ENCODE measurements at places on chromosomes 2 and 18. TPM values are rescaled to one million over a fixed set of nuclear protein-coding genes. Genes with fewer than 3 reads are reported as not detected.

Gene SLC40A1
- 5.2 TPM for total RNA-seq

Gene TOGARAM2
- total RNA-seq: 53.2 TPM

Gene SCTR
- not detected for total RNA-seq

Gene HOXD3
- total RNA-seq: not detected

Gene IL18RAP
- total RNA-seq: 203 TPM

Gene ALPI
- total RNA-seq: not detected

Gene BOLL
- total RNA-seq: not detected

Gene LINC00305
- not detected for total RNA-seq

Gene GRP
- not detected for total RNA-seq

Gene UGT1A3
- total RNA-seq: not detected

Gene GULP1
- total RNA-seq: not detected

Gene EGR4
- total RNA-seq: 1.1 TPM

Gene MROH2A
- total RNA-seq: not detected

Gene CNOT9
- 66.7 TPM for total RNA-seq

Gene CNDP1
- 0.31 TPM for total RNA-seq

Gene TCF23
- not detected for total RNA-seq

Gene DYTN
- total RNA-seq: not detected

Gene DNAJC27
- 16.6 TPM for total RNA-seq

Gene ACMSD
- total RNA-seq: not detected

Gene NCK2
- total RNA-seq: 43.0 TPM

Gene PCARE
- not detected for total RNA-seq

Gene HAAO
- 0.68 TPM for total RNA-seq

Gene VWA3B
- not detected for total RNA-seq

Gene MCFD2
- total RNA-seq: 38.4 TPM

Gene SIX2
- total RNA-seq: not detected

Gene NGEF
- total RNA-seq: not detected

Gene EML6
- 3.2 TPM for total RNA-seq

Gene PSTPIP2
- 34.7 TPM for total RNA-seq
